ENCODE measurements at places on chromosomes 6 and 20.

- DNase-seq: no peak
Observed at GRCh38 chr20:32891926-32892660, 33.4 kb downstream of the EFCAB8 start.

DNA sequence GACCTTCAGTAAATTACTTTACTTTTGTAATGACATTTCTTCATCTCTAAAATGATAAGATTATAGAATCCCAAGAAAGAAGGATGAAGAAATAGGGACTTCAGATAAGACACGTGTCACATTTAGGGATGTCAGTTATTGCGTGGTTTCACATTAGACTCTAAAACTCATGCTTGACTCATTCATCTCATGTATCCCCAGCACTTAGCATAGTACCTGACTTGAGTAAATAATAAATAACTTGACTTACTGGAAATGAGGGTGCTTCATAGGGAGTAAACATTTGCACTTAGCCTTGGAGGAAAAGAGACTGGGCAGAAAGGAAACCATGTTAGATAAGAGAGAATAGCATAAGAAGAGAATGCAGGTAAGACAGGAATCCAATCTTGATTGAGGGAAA, 37.2 kb downstream of the VTA1 start:
- DNase-seq: no peak

- no peak for DNase-seq
Observed at GRCh38 chr20:46951840-46952497, 57.3 kb downstream of the EYA2 start.

DNA sequence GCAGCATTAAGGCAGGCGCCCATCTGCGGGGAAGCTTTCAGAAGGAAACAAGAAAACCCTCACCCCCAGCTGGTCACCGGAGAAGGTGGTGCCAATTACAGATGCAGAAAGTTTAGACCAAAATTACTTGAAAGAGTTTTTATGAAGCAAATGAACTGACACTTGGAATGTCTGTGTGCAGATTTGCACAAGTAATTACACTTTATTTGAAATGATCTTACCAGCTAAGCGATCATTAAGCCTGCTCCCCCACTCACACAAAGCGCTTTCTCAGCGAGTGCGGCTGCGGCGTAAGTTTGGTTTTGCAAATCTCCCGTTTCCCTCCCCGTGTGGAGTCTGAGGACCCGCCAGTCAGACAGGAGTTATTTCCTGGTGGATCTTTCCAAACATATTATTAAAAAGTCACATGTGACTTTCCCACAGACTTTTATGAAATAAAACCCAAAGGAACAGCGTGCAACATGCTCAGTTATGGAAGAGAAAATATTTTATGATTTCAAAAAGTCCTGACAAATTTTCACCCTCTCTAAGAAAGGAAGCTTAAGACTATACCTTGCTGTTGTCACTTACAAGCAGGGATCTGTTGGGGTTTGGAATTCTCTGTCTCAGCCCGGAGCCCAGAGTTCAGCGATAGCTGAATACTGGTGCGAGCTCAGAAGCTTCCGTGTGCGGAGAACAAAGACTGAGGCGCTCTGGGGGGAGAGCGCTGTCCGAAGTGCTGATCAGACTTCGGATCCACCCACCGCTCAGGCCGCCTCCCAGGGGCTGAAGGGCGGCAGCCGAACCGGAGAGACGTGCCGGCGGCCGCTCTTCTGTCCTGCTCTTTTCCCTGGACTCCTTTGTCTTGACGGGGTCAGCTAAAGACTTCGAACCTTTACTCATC, 2.7 kb upstream of the MYT1 start:
- DNase-seq: peak; percentile 60

GRCh38 chr6:81003156-81003555, 749.3 kb downstream of the TENT5A start:
- no peak for DNase-seq

Data from KBM-7 (cell line).